Upper lobe of left lung (tissue), 6 donors: ENCODE measurements at places on chromosomes 4 and X.

GRCh38 chrX:23662853-23663252 is 4.4 kb upstream of the PRDX4 start:
- no peak for DNase-seq

- DNase-seq, result no peak
Observed at GRCh38 chrX:77814210-77814609, 28.2 kb upstream of the ATRX start.

DNA sequence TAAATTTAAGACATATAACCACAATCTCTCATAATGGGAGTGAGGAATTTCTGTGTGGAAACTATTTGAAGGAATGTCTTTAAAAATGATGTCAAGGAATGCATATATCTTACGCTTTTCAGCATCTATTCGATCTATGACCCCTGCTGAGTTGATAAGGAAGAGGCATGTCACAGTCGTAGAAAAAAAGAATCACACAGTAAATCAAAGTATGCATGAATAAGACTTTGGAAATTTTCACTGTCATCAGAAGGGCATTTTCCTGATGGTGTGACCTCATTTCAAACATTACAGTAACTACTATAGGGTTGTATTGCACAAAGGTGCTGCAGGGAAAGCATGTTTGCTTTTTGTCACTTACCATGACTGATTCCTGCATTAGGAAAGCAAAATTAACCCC is 41.5 kb downstream of the REELD1 start:
- no peak for DNase-seq

GRCh38 chr4:47531241-47531953 is 46.3 kb downstream of the ATP10D start:
- DNase-seq, result peak; percentile 51

DNA sequence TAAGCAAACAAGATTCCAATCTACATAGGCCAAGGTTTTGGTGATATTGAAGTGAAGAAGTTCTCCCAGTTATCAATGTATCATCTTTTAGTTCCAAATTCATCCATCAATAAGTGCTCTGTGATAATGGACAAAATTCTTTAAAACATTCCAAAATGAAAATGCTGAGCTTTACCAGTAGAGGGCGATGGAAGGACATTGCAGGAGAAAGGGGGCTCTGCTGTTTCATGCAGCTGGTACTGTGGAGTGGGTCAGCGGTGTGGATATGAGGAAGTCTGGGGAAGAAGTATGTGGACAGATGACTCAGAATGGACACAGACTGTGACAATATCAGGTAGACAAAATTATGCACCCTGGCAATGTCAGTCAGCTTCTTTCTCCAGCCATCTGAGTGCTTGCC is 46.6 kb upstream of the HS6ST2 start:
- no peak for DNase-seq

GRCh38 chrX:151713849-151714248 is 2.0 kb upstream of the FATE1 start:
- DNase-seq, result no peak

GRCh38 chrX:55801811-55802210 is 84.3 kb downstream of the RRAGB start:
- DNase-seq, result no peak

GRCh38 chr4:4868758-4869723 is 9.6 kb downstream of the MSX1 start:
- DNase-seq, result no peak

GRCh38 chr4:180057891-180058671 is 2185.1 kb upstream of the TENM3 start:
- peak; percentile 86 for DNase-seq

- DNase-seq, result no peak
Observed at GRCh38 chrX:130975947-130976346, 72.9 kb upstream of the ENOX2 start.

DNA sequence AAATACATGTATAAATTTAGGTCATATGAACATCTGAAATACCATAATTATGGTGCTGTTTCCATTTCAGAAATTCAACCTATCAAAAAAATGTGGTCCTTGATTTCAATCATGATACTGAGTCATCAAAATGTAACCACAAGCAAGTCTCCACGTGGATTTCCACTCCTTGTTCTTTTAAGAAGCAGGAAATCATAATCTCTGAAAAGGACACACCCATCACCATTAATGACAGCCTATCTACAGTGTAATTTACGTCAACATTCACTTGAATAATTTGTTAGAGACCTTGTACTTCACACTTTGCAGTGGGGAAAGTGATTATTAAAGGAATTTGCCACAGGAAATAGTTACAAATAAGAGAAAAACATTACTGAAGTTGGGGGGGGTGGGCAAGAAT is 17.7 kb upstream of the SLC7A11 start:
- DNase-seq, result no peak

DNA sequence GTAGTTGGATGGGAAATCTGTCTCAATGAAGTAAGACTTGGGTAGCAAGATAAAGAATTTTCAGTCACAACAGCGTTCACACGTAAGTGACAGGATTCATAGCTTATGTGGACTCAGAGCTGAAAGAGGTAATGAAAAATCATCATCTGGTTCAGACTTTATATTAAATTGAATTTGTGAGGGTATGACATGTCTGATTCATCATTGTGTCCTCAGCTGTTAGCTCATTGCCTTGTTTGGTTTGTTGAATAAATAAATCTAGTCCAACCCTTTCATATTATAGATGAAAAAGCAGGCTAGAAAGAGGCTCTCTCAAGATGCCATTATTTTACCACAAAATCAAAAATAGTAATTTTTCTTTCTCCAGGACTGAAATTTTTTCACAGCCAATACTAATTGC is 2.7 kb upstream of the CYSLTR1 start:
- no peak for DNase-seq

DNA sequence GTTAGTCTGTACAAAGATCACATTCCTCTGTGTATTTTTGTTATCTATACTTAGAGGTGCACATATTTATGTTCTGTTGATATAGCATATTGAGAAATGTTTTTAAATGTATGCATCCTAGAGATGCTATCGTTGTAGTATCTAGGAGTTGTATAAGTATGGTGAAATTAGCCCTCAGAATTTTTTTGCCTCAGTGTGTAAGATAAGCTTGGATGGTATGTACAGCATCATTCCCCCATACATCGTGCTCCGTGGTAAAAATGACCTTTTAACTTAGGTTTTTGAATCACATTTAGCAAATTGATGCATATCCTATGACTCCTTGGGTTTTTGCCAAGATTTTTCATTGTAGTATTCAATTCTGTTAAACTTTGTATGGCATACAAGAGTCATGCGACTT is 113.5 kb downstream of the RPA4 start:
- DNase-seq, result no peak

DNA sequence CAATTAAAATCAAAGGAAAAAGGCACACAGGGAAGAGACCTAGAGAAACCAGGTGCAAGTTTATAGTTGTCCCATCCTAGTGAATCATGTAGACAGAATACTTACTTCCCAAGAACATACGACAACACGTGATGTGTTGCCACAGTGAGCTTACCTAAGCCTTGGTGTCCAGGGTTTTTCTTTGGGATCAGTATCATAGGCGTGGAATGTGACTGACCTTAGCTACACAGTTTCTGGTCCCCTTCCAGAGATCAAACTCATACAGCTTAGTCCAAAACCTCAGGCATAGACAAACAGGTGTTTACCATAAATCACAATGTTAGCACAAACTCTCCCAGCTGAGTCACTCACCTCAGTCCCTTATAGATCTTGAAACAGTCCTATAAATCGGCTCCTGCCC is 17.7 kb downstream of the SLC25A31 start:
- no peak for DNase-seq
